Head of caudate nucleus (tissue), 42 donors: ENCODE measurements at places on chromosomes 4 and X.

DNA sequence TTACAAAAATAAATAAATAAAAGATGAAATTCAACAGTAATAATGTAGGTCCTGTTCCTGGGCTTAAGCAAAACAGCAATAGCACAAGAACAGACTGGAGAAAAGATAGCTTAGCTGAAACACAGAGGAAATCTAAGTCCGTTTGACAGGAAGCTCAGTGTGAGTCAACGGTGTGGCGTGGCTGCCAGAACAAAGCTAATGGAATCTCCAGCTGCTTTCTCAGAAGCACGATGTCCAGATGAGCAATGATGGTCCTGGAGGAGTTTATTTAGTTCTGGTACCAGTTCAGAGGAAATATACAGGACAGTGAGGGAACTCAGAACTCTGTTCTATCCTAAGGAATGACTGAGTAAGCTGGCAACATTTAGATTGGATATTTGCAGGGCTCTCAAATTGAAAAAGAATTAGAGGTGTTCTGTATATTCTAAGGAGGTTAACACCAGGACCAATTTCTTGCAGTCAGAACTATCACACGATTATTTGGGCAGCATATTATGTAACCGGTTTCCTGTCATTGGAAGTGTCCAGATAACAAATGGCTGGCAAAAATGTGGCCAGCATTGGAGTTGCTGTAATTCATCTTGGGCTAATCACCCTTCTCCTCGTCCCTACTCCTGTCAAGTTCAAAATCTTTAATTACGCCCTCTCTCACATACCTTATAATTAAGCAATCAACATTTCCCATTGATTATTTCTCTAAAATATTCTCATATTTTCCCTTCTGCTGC, 12.7 kb downstream of the GAB3 start:
- no peak for DNase-seq

DNA sequence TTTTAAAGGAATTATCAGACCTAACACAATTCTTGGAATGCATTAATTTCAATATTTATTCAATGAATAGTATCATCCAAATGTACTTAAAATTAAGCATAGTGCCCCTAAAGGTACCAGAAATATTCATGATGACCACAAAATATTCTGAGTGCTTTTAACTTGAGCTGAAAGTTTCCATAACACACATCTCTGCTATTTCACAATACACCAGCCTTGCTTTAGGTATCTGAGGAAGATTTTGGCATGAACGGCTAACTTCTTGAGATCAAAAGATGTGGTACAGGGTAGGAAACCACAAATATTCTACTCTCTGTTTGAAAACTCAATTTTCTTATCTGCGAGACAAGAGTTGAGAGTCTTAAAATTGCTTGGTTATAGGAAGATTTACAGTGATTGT, 538.3 kb upstream of the PCDH7 start:
- DNase-seq = no peak

- DNase-seq = no peak
These were observed 1.2 kb downstream of the METAP1 start for GRCh38 chr4:98996765-98997068.

GRCh38 chr4:47498899-47499298, 13.8 kb downstream of the ATP10D start:
- no peak for DNase-seq

DNA sequence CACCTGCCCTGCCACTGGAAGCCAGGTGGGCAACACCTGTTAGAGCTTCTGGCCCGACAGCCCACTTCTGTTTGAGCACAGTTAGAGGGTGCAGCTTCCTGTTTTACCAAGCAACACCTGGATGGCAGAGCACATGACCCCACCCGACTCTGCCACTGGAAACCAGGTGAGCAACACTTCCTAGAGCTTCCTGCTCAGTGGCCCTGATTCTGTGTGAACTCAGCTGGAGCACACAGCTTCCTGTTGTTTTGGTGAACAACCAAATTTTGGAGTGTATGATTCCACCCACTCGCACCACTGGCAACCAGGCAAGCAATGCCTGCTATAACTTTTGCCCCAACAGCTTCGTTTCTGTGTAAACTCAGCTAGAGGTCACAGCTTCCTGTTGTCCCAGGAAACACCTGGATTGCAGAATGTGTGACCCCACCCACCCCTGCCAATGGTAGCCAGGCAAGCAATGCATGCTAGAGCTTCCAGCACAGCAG, 163.8 kb upstream of the KLF8 start:
- no peak for DNase-seq
